ENCODE measurements at places on chromosomes 1 and 21. TPM values are rescaled to one million over a fixed set of nuclear protein-coding genes. Genes with fewer than 3 reads are reported as not detected.

- DNase-seq, result no peak
Measured at GRCh38 chr1:208604295-208604694, 360.1 kb upstream of the PLXNA2 start.

- DNase-seq, result no peak
Measured at GRCh38 chr1:50704126-50704525, 255.9 kb downstream of the FAF1 start.

DNA sequence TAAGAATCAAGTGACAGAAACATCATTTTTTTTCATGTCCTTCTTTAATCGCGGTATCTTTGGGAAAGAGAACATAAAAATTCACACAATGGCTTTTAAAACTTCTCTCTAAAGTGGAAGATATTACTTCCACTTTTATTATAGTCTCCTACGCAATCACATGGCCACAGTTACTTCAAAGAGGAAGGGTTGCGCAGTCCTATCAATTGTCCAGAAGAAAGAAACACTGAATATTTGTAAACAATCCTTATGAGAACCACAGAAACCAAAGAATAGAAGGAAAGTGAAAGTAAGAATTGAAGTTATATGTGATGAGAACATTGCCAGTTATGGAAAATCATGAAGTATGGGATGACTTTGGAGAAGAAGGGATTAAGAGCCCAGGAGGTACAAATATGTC, 32.6 kb downstream of the CFH start:
- DNase-seq, result no peak

- DNase-seq, result no peak
Measured at GRCh38 chr1:242189591-242189990, 190.7 kb upstream of the MAP1LC3C start.

- DNase-seq, result no peak
Measured at GRCh38 chr1:51948491-51948915, 42.0 kb downstream of the RAB3B start.

GRCh38 chr1:119827010-119827409, 15.8 kb upstream of the REG4 start:
- DNase-seq, result no peak

DNA sequence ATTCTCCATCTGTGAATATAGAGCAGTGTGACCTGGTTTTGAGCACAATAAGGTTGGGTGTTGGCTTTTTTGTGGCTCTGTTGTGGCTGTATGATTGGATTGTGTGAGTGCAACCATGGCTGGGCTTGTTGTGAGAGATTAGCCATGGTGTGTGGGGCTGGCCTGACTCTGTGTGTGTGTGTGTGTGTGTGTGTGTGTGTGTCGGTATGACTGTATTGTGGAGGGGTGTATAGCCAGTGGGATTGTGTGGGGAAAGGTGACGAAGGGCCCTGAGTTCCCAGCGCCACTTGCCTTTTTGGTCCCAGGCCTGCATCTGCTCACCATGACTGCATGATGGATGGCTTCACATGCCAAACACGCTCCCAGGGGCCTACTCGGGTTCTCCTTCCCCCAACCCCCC, 5.9 kb upstream of the SLC6A9 start:
- DNase-seq, result no peak

- DNase-seq, result no peak
Measured at GRCh38 chr21:28949318-28949717, 43.4 kb downstream of the LTN1 start.

DNA sequence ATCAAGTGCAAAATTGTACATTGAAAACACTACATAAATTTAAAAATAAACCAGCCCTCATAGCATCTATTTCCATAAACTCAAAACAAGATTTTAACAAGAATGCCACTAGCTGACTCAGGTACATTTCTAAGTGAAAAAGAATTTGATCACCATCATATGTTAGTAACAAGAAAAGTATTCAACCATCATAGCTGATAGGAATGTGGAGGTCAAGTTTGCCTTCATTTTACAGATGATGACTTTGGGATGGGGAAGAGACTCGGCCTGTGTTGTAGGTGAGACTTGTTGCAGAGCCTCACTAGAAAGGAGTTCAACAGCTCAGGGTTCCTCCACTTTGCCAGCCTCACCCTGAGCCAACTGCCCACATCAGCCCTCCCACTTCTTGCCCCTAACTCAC, 318.8 kb upstream of the FAM78B start:
- DNase-seq, result no peak

DNA sequence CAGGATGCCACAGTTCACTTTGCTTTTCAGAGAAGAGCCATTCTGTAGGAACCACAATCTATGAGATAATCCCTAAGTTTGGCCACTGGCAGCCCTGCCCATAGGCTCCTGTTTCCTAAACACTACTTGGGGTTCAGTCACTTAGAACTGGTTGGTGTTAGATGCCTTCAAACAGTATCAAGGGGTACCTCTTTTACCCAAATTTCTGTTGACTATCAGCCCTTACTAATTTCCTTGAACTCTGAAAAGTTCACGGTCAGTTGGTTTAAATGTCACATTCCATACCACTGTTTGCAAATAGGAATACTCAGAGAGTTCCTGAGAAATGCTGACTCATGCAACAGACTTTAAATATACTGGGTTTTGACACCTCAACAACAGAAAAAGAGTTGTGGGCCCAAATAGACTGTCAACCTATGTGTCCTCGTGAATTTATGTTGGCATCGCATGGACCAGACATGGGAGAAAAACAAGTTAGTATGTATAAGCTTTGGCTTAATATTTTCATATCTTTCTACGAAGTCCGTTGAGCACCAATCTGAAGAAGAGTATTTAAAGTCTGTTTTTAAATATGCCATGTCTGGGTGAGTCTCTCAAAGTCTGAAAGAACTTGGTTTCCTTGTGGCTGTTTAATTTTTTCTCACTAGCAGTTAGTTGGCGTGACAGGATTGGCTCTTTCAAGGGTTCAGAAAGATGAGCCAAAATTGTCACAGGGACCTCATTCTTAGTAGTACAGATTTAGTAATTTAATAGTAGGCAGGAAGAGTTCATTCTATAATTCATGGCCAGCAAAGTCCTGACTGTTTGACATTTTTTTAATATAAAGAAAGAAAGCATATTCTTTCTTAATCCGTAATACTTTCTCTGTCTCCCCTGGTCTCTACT, 56.5 kb upstream of the ZNF326 start:
- DNase-seq, result no peak

GRCh38 chr1:13550663-13551062, 33.0 kb upstream of the PDPN start:
- DNase-seq, result no peak

- no peak for DNase-seq
Measured at GRCh38 chr1:36560621-36561360, 78.1 kb upstream of the CSF3R start.

DNA sequence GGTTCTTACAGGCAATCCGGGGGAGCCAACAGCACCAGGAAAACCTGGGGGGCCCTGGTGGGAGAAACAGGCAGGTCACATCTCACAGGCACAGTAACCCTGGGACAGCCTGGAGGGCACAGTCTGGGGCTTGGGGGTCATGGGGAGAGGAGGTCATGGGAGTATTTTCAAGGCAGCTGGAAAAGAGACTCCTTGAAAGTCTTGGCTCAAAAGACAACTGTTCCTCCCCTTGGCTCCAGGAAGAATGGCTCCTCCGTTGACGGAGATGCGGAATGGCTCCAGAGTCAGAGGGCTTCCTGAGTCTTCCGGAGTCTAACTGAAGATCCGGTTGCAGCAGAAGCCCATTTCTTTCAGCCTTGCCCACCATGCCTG, 25.9 kb upstream of the PEF1 start:
- no peak for DNase-seq

DNA sequence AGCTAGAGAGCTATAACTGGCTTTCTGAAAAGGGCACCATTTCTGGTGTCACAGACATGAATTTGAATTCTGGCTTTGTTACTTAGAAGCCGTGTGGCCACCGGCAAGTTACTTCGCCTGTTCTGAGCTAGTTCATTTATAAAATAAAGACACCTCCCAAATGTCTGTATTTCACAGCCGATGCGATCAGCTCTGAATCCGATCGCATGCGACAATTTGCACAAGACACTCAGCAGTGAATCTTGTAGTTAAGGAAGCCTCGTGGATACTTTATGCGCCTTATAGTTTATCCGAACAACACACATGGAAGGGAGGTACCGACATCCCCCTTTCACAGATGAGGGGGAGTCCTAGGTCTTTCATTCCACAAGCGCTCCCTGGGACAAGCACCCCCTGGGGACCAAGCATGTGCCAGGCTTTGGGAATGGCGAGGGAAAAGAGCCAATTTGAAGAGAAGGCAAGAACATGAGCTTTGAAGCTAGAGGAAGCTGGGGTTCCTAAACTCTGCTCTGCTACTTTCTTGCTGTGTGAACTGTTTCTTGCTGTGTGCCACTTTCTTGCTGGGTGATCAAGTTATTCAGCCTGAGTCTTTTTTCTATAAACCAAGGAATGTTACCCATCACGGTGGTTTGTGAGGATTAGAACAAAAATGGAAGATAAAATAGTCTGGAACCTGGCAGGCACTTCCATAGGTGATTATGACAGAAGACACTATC, 3.9 kb downstream of the ID3 start:
- DNase-seq, result no peak

DNA sequence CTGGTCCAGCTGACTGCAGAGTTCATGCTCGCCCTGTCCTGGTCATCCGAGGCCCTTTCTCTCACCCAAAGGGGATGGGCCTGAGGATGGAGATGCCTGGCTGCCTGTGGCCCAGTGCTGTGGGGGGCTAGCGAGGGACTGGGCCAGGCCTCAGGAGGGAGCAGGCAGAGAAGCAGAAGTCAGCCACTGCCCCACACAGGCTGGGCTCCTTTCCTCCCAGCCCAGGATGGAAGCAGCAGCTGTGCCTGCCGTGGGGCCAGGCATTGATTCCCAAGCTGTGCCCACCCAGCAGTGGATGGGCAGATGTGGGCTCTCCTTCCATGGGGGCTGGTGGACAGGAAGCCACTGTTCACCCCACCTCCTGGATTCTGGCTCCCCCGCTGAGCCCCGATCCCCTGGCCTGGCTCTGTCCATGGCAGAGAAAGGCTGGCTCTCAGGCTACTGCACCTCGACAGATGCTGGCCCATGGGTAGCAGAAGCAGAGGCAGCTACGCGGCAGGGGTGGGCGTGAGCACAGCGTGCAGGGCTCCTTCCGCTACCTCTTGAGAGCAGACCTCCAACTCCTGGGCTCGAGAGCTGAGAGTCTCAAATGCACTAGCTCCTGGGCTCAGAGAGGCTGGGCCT, 24.6 kb downstream of the RUNX3 start:
- DNase-seq, result no peak

GRCh38 chr1:45619149-45619921, 4.5 kb downstream of the CCDC17 start:
- no peak for DNase-seq

GRCh38 chr1:34771573-34772371, 9.2 kb upstream of the GJB3 start:
- DNase-seq, result no peak

GRCh38 chr1:37846647-37847339, 12.6 kb downstream of the MTF1 start:
- no peak for DNase-seq

- DNase-seq, result no peak
Measured at GRCh38 chr1:77925956-77926355, 37.5 kb downstream of the NEXN start.

DNA sequence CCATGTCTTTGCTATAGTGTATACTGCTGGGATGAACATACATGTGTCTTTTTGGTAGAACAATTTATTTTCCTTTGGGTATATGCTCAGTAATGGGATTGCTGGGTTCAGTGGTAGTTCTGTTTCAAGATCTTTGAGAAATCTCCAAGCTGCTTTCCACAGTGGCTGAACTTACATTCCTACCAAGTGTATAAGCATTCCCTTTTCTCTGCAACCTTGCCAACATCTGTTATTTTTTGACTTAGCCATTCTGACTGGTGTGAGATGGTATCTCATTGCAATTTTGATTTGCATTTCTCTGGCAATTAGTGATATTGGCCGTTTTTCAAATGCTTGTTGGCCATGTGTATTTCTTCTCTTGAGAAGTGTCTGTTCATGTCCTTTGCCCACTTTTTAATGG, 37.5 kb upstream of the ANGPTL1 start:
- DNase-seq, result no peak

- no peak for DNase-seq
Measured at GRCh38 chr21:34367320-34367935, 3.6 kb downstream of the KCNE2 start.

GRCh38 chr1:106956721-106957120, 99.8 kb upstream of the PRMT6 start:
- no peak for DNase-seq

DNA sequence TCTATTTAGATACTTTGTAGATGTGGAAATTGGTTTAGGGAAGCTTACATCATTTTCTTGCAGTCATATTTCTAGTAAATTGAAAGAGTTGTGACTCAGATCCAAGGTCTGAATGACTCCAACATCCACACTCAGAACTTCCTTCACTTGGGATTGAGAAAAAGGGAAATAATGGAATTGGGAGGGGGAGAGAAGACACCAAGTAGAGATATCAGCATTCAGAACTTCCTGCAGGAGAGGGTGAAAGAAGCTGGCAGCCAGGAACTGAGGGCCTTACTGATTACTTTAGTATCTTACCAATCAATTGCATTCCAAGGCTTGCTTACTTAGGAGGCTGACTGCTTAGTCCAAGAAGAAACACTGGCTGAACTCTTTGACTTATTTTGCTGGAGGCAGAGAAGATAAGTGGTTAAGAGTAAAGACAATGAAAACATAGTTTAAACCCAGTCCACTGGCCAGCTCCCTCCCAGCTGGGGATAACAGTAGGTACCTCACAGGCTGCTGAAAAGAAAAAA, 21.7 kb downstream of the APP start:
- no peak for DNase-seq

DNA sequence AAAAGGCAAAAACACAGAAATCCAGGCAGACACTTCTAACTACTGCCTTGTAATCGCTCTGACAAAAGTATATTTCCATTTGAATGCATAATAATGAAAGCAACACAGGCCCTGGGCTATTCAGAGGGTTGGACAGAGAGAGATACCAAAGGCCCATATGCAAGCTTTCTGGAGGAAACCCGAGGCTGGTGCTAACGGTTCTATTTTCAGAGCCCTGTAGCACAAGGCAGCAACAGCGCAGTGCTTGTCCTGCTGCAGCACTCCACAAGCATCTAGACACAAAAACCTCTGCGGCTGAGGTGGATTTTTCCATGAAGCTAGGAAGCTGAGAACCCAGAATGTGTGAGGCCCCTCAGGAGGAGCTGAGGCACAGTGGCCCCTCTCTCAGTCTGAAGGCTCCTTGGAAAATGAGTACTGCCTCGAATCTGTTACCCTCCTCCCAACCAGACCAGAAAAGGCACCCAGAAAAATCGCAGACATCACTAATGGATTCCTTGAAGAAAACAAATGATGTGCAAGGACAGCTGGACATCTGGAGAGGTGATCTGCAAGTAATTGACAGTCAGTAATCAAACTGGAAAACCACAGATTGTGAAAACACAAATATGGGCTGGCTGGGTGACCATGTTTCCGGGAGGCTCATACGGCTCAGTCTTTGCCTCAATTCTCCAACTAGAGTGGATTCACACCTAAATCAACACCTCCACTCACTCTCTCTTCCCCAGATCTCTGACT, 54.0 kb downstream of the COLGALT2 start:
- peak; percentile 77 for DNase-seq

DISP3 gene
- 26.7 TPM for total RNA-seq

HSF2BP gene
- total RNA-seq, result 3.9 TPM

AGRN gene
- total RNA-seq, result 71.9 TPM

TGFB2 gene
- 61.8 TPM for total RNA-seq

GPR37L1 gene
- total RNA-seq, result 1.1 TPM

RAB25 gene
- total RNA-seq, result not detected

ARHGAP30 gene
- total RNA-seq, result 1.7 TPM

ZBTB40 gene
- 12.2 TPM for total RNA-seq

PTPRC gene
- 4.5 TPM for total RNA-seq

SPATA17 gene
- 4.7 TPM for total RNA-seq

RHD gene
- total RNA-seq, result 0.16 TPM

Measured in occipital lobe (tissue), 3 donors.